ENCODE measurements at places on chromosomes 2 and 18. TPM values are rescaled to one million over a fixed set of nuclear protein-coding genes. Genes with fewer than 3 reads are reported as not detected.

- DNase-seq = no peak
Measured at GRCh38 chr2:9552219-9553178, 3.1 kb downstream of the ADAM17 start.

DNA sequence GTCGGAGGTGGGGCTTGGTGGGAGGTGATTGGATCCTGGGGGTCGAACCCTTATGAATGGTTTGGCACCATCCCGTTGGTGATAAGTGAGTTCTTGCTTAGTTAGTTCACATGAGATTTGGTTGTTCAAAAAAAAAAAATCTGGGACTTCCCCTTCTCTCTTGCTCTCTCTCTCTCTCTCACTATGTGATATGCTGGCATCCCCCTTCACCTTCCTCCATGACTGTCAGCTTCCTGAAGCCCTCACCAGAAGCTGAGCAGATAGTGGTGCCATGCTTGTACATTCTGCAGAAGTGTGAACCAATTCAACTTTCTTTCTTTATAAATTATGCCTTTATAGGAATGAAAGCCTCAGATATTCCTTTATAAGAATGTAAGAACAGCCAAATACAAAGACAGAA, 269.7 kb upstream of the APCDD1 start:
- DNase-seq = no peak

DNA sequence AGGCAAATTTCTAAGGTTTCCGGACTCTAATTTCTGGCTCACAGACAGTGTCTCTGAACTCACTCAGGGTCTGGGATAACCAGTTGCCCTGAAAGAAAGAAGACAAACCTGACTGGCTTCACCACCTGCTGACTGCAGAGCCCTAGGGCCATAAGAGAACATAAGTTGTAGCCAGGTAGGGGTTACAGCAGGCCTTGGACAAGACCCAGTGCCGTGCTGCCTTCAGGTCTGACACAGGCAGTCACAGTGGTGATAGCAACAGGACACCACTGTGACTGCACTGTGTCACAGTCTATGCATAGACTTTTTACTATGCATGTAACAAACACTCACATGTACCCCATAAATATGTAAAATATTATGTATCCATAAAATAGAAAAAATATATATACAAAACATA, 508.5 kb downstream of the PID1 start:
- DNase-seq = no peak

The ETAA1 gene
- total RNA-seq = 5.4 TPM

GRCh38 chr2:74821177-74822126, 12.5 kb upstream of the HK2 start:
- no peak for DNase-seq

- DNase-seq = peak; percentile 11
Measured at GRCh38 chr2:24721470-24721869, 71.7 kb downstream of the PTRHD1 start.

The NMUR1 gene
- 1.8 TPM for total RNA-seq

The RTP5 gene
- total RNA-seq = not detected

- no peak for DNase-seq
Measured at GRCh38 chr2:20164061-20164733, 60.7 kb downstream of the SDC1 start.

The VWA3B gene
- not detected for total RNA-seq
